ENCODE measurements at places on chromosomes 7 and 10. TPM values are rescaled to one million over a fixed set of nuclear protein-coding genes. Genes with fewer than 3 reads are reported as not detected.

VWA2 gene
- 5.8 TPM for total RNA-seq

TEX47 gene
- total RNA-seq, result not detected

SPDYE2B gene
- not detected for total RNA-seq

PPP1R17 gene
- total RNA-seq, result not detected

GPR158 gene
- not detected for total RNA-seq

IFIT1B gene
- total RNA-seq, result not detected

VWC2 gene
- total RNA-seq, result not detected

ATP6V0A4 gene
- 5.6 TPM for total RNA-seq

STK31 gene
- 2.1 TPM for total RNA-seq

GPR141 gene
- total RNA-seq, result not detected

XPNPEP1 gene
- 50.0 TPM for total RNA-seq

GDF10 gene
- not detected for total RNA-seq

CXCL12 gene
- not detected for total RNA-seq

TRIM56 gene
- 62.6 TPM for total RNA-seq

ZNF25 gene
- 2.8 TPM for total RNA-seq

FRA10AC1 gene
- total RNA-seq, result 6.5 TPM

ADIRF gene
- total RNA-seq, result not detected

LAMB1 gene
- total RNA-seq, result 240 TPM

COPS6 gene
- total RNA-seq, result 97.1 TPM

GRCh38 chr10:30029164-30029871 is 30.1 kb downstream of the JCAD start:
- no peak for DNase-seq

- DNase-seq, result no peak
Measured at GRCh38 chr10:11448190-11448544, 163.3 kb downstream of the USP6NL start.

DNA sequence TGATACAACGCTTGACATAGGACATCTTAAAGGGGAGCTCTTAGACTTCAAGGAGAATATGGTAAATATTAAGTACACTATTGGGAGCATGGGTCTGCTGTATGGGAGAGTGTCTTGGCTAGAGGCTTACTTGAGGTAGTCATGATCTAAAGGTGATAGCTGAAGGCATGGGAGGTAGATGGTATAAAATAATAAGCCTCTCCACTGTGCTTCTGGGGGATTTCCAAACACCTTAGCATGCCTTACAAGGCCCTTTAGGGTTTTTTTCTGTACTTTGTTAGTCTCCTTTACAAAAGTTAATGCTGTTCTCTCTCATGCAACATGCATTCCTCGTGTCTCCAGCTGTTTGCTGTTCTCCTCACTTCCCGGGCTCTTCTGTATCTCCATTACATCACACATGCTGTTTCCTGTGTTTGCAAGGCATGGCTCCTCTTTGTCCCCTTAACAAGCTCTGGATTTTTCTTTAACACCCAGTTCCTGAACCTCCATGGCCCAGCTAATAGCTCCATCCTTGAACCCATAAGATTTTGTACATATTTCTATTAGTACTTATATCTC is 449.7 kb downstream of the AUTS2 start:
- DNase-seq, result no peak

- DNase-seq, result no peak
Measured at GRCh38 chr10:124430077-124430476, 11.4 kb upstream of the OAT start.

GRCh38 chr7:82477733-82478515 is 34.3 kb upstream of the CACNA2D1 start:
- DNase-seq, result no peak

DNA sequence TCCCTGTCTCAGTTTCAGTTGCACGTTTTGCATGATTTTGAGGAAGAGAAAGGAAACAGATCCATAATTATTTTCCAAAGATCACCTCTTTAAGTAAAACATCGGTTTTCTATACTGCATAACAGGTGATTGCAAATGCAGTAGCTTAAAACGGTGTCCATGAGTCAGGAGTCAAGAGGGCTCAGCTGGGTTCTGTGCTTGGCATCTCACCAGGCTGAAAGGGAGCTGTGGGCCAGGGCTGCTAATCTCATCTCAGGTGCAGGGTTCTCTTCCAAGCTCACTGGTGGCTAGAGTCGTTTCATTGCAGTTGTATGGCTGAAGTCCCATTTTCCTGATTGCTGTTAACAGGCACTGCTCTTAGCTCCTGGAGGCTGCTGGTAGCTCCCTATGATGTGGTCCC is 57.0 kb upstream of the PRKCQ start:
- no peak for DNase-seq

DNA sequence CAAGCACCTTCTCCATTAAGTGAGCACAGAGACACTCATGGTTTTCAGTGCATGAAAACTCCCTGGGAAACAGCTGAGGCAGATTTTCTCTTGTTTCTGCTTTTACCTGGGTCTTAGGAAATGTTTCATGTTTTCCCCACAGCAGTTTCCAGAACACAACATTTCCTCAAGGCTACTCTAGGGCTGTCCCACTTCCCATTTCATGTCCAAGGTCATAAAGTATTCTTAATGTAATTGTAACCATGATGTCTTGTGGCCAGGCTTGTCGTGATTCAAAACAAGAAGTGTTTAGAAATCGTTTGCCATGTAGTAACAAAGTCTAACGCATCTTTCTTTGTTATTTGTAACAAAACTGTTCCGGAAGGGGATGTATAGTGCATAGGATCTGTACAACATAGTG is 83.8 kb upstream of the NRP1 start:
- no peak for DNase-seq

- no peak for DNase-seq
Measured at GRCh38 chr7:129252128-129252527, 27.3 kb downstream of the AHCYL2 start.

DNA sequence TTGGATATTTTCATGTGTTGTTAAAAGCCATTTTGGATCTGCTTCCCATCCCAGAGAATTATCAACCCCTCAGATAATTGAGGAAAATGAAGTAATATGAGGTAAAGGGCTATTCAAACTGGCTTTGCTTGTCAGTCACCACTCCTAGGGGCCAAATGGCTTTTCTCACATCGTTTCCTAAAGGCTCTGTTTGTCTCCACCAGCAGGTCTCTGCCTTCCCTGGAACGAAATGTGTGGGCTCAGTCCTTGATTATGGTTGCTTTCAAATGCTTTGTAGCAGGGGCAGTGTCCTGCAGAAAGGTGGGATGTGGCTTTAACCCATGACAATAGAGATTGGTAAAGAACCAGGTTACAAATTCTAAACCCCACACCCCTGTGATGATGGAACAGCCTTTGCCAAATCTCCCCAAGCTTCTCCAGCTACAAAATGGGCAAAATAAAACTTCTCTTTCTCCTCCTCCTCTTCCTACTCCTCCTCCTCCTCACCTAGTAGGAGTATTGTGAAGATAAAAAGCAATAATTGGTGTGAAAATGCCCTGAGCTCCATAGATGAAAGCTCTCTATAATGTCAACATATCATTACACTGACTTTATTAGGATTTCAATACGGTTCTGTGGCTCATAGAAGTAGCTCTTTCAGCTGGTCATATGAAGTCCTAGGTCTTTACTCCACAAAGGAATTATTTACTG is 127.6 kb downstream of the CHN2 start:
- DNase-seq, result no peak

DNA sequence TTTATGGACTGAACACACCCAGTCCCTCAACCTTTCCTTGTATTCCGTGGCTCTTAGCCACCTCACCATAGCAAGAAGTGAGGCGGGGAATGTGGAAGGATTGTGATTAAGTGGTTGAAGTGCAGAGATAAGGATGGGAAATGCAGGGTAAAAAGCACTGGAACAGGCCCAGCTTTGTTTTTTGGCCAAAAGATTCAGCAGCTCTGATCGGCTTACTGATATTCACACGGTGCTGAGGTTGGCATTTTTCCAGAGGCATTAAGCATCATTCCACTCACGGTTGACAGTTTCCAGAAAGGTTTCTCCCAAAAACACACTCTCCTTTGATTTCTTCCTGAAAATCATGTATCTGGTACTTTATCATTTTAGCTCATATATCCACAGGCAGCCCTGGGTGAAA is 544.2 kb downstream of the CNTNAP2 start:
- no peak for DNase-seq

DNA sequence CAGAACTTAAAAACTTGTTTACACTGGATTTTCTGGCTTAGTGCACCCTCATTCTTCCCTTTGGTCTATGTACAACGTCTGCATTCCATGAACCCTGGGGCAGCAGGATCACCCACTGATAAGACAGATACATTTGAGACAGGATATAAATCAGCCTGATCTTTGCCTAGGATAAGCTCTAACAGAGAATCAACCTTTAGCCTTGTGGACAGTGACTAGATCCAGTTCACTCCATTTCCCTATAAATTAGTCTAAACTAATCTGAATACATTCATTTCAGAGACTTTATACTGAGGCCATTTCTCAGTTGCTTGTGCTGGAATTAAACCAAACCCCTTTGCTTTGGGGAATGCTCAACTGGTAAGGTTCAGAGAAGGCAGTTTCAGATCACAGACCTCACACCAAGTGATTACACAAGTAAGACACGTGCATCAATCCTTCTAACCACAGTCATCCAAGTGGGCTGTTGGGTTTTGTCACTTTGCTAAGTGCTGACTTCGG is 639.8 kb upstream of the FZD8 start:
- DNase-seq, result no peak

- no peak for DNase-seq
Measured at GRCh38 chr7:30647589-30648364, 34.5 kb downstream of the CRHR2 start.

- DNase-seq, result no peak
Measured at GRCh38 chr7:135602304-135602703, 44.6 kb downstream of the NUP205 start.

DNA sequence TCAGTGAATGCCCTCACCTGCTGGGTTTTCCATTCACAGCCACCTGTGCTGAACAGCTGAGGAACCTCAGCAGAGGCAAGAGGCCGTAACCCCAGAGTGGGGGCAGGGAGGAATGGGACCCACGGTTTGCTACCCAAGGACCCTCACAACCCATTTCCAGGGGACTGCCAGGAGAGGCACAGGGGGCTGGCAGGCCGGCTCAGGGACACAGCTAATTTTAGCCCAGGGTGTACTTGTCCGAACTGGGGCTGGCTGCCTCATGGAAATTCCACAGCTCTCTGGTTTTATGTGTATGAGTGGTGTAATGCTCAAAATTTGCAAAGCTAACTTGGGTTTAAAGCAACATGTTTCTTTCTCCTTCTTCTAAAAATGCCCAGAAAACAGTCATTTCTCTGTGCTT is 42.2 kb downstream of the MINDY4 start:
- no peak for DNase-seq

GRCh38 chr10:101071267-101071884 is 9.6 kb downstream of the KAZALD1 start:
- no peak for DNase-seq

DNA sequence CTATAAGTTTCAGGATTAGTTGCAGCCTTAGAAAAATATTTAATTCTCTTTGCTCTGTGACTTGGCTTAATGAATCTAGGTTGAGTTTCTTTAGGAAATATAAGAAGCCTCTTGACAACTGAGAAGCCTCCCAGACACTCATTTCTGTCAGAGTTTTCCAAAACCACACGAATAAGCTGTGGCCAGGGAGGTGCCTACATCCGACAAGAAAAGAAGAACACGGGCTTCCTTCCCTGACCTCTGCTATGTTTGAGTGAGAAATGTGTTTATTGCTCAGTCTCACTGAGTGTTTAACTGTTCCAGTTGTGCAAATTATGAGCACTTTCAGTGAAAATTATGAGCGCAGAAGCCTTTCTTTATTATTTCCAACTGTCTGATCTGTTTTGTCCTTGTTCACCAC is 105.0 kb downstream of the TRIL start:
- DNase-seq, result no peak

DNA sequence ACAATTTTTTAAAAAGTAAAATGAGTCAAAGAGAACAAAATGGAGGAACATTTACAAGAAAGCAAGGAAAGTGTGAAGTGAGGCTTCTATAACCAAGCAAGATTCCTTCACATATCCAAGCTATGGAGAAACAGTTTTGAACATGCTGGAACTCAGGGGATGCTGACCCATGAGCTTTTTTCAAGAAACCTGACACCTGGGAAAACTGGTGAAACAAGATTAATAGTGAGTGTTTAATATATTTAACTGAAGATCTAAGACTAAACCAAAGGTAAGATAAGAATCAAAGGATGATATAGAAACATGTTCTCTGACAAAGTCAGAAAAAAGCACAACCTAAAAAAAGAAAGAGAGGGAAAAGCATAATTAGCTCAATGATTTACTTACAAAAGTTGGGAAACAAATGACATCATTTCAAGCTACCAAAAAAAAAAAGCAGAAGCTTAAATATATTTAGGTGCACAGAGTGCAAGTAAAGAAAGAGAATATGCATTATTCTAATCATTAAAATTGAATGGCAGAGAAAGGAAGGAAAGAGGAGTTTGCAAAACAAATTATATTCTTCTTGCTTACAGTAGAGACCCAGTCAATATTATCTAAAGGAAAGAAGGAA is 24.9 kb downstream of the C7orf25 start:
- no peak for DNase-seq

GRCh38 chr10:118272149-118272721 is 69.9 kb downstream of the FAM204A start:
- DNase-seq, result no peak

DNA sequence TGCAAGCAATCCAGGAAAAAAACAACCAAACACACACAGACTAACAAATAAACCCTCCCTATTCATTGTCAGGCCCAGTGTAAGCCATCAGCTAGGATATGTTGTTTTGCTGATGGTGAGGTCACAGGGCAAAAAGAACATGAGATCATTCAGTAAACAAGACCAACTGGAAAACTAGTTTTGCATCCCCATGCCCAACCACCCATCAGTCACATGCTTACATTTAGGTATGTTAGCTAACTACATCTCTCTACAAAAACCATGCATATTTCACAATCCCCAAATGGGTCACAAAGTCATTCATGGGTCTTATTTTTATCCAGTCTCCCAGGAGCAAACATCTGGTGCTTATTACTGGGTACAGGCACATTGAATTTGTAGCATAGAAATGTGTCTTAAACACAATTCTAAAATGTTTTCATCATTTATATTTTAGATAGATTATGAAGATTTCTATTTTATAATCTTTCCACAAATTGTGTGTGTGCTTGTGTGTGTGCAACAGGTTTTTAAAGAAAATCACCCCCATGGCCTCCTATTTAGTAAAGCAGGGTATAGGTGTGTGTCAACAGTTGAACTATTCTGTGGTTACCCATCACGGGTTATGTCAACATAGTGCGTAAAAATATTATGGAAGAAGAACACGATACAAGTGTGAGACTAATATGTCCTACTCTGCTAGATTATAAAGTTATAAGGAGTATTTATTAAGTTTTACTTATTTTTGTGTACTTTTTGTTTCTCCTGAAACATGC is 103.8 kb upstream of the AKR1E2 start:
- DNase-seq, result peak; percentile 43

DNA sequence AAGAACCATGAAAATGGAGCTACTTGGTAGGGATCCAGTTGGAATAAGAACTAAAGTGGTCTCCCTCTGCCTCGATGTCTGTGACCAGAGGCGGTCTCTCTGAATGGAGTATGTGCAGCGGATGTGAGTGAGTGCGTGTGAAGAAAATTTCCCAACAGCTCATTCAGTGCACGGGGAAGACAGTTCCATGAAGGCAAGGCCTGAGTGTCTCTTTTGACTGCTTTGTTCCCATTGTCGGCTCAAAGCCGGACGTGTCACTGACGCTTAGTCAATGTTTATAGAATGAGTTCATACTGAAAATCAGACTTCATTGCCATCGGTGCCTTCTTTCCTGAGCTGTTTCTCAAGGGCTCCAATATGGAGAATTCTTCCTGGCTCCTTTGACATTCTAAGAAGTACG is 55.3 kb upstream of the GRB10 start:
- DNase-seq, result peak; percentile 49

GRCh38 chr7:117065571-117066150 is 112.4 kb downstream of the ST7 start:
- DNase-seq, result no peak

GRCh38 chr7:148180075-148180474 is 410.5 kb upstream of the C7orf33 start:
- no peak for DNase-seq

All from Calu3 (cell line).